Mesothelial cell of epicardium (in vitro differentiated cells): ENCODE measurements at places on chromosomes 4 and X.

- peak overlapping the region; percentile 96 for H3K27ac ChIP-seq
- DNase-seq = peak; percentile 66
- no peaks in the 10 kb centered on the region for H3K36me3 ChIP-seq
- H3K4me3 ChIP-seq = peak overlapping the region; percentile 82
These were observed 877 bp upstream of the SLC16A2 start for GRCh38 chrX:74420196-74421035.

DNA sequence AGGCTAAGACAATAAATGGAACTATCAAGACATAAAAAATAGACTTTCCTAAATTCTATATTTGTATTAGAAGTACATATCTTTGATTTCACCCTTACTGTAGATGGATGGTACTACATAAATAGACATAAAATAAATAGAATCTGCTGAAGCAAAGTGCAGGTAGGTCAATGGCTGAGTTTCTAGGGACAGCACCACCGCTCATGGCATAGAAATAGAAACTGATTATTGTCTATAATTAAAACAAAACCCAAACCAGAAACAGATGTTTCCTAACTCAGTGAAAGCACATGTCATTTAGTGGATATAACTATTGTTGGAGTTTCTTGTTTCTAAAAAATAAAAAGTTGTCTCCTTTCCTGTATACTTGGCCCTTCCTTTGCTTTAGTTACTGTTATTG lies 387.3 kb upstream of the ADGRL3 start:
- no peak overlapping the region for H3K4me3 ChIP-seq
- DNase-seq = no peak
- peaks cover 2% of the 10 kb centered on the region for H3K4me1 ChIP-seq
- no peaks in the 10 kb centered on the region for H3K36me3 ChIP-seq
- H3K27me3 ChIP-seq = no peaks in the 10 kb centered on the region

DNA sequence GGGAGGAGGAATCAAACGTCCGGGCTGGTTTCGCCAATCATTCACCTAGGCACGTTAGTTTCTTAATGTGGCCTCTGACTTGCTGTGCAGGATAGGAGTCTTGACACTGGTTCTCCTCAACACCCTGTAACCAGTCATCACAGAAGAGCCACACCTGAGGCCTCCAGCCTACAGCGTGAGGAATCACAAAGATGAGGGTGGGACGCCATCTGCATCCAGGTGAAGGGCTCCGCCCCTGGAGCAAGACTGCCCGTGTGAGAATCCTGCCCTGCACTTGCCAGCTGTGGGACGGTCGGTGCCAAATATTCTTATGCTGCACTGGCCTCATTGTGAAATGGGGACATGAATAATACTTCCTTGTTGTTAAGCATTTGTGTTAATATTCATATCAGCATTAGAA lies 35.7 kb upstream of the TSPAN5 start:
- no peak overlapping the region for H3K4me3 ChIP-seq
- H3K36me3 ChIP-seq = peaks cover 2% of the 10 kb centered on the region
- no peaks in the 10 kb centered on the region for H3K27me3 ChIP-seq
- peaks cover 7% of the 10 kb centered on the region for H3K4me1 ChIP-seq
- H3K27ac ChIP-seq = no peak overlapping the region

GRCh38 chrX:149504226-149504914 lies 736 bp downstream of the IDS start:
- peak overlapping the region; percentile 87 for H3K27ac ChIP-seq
- H3K4me3 ChIP-seq = peak overlapping the region; percentile 74
- no peak for DNase-seq

GRCh38 chr4:751676-752075 lies 46.0 kb downstream of the PCGF3 start:
- peaks cover 44% of the 10 kb centered on the region for H3K36me3 ChIP-seq
- no peaks in the 10 kb centered on the region for H3K27me3 ChIP-seq
- H3K4me1 ChIP-seq = no peaks in the 10 kb centered on the region
- H3K4me3 ChIP-seq = no peak overlapping the region
- no peak overlapping the region for H3K27ac ChIP-seq
- DNase-seq = no peak

GRCh38 chr4:112189754-112190153 lies 41.8 kb upstream of the AP1AR start:
- no peaks in the 10 kb centered on the region for H3K36me3 ChIP-seq
- H3K4me3 ChIP-seq = no peak overlapping the region
- H3K27ac ChIP-seq = no peak overlapping the region

DNA sequence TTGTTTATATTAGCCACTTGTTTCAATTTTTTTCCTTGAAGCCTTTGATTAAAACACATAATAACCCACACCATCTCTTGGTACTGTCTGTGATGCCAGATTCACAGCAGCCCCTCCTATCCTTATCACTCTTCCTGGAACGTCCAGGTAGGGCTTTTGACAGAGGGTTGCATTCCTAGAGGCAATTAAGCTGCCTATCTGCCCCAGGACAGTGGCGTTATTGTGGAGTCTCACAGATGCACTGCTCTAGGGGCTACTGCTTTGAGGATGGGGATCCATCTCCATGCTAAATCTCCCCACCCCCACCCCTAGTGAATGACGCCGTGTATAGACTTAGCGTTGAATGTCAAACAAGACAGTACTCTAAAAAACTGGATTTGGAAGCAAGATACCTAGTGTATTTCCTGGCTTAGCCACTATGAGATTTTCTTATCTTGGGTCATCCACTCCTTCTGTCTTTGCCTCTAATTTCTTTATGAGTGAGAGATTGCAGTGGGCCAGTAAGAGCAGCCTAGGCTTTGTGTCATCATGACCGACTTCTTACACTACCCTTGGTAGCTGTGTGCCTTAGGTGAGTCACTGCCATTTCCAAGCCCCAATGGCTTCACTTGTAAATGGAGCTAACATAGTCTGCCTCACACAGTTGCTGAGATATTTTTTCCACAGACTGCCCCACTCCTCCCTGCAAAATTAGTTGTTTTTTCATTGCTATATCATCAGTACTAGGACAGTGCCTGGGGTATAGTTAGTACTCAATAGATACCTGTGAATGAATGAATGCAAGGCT lies 90.9 kb downstream of the EGF start:
- H3K27ac ChIP-seq = no peak overlapping the region
- H3K4me3 ChIP-seq = no peak overlapping the region
- peaks cover 25% of the 10 kb centered on the region for H3K4me1 ChIP-seq
- no peak for DNase-seq
- H3K36me3 ChIP-seq = no peaks in the 10 kb centered on the region

GRCh38 chrX:107723511-107723910 lies 52.1 kb downstream of the TSC22D3 start:
- no peak overlapping the region for H3K4me3 ChIP-seq
- DNase-seq = no peak
- H3K36me3 ChIP-seq = no peaks in the 10 kb centered on the region

GRCh38 chrX:150334100-150334499 lies 29.0 kb upstream of the MAMLD1 start:
- H3K4me1 ChIP-seq = no peaks in the 10 kb centered on the region
- no peak overlapping the region for H3K4me3 ChIP-seq
- DNase-seq = no peak
- peaks cover 9% of the 10 kb centered on the region for H3K27me3 ChIP-seq
- H3K27ac ChIP-seq = no peak overlapping the region

GRCh38 chr4:18103876-18104605 lies 82.5 kb upstream of the LCORL start:
- H3K27ac ChIP-seq = no peak overlapping the region
- no peak overlapping the region for H3K4me3 ChIP-seq
- no peak for DNase-seq
- no peaks in the 10 kb centered on the region for H3K36me3 ChIP-seq

GRCh38 chrX:68599256-68600152 lies 48.0 kb upstream of the STARD8 start:
- H3K36me3 ChIP-seq = peaks cover 2% of the 10 kb centered on the region
- no peak for DNase-seq
- no peak overlapping the region for H3K27ac ChIP-seq
- no peaks in the 10 kb centered on the region for H3K4me1 ChIP-seq
- H3K27me3 ChIP-seq = no peaks in the 10 kb centered on the region

DNA sequence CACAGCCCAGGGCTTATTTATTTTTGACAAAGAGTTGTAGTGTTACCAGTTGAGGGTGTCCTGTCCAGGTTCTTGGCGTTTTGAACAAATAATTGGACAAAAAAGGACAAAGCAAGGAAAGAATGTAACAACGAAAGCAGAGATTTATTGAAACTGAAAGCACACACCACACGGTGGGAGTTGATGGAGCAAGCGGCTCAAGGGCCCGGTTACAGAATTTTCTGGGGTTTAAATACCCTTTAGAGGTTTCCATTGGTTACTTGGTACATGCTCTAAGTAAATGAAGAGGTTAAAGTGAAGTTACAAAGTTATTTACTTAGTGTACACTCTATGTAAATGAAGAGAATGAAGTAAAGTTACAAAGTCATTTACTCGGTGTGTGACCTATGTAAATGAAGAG lies 27.8 kb upstream of the OPHN1 start:
- no peak overlapping the region for H3K4me3 ChIP-seq
- H3K27ac ChIP-seq = no peak overlapping the region
- no peaks in the 10 kb centered on the region for H3K4me1 ChIP-seq
- no peaks in the 10 kb centered on the region for H3K27me3 ChIP-seq
